Stimulated activated CD8-positive, alpha-beta memory T cell treated with anti-CD3 and anti-CD28 coated beads, Interleukin-7, amount 100 ng/mL, for 4 hours (primary cell): ENCODE measurements at places on chromosomes 16 and 17.
A peak's percentile ranks its signal among the peaks of the same experiment; 100 is the strongest.

DNA sequence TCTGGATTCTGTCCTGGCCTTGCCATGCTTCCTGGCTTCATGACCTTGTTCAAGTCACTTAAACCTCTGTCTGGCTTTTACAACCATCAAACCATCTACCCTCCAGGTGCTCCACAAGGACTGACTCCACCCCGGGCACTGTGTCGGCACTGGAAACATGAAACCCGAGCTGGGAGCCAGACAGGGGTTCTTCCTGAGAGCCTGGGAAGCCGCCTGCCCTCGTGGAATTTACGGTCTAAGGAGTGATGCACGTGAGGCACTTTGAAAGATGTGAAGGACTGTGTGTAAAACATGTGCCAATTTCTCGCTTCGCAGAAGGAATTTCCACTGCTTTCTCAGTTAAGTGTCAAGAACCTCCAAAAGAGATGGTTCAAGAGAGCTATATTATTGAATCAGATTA lies 11.6 kb downstream of the CDK5R1 start:
- no peak for DNase-seq

- no peak for DNase-seq
Measured at GRCh38 chr17:39820541-39820940, 43.6 kb downstream of the IKZF3 start.

- DNase-seq: no peak
Measured at GRCh38 chr16:10883004-10883403, 6.0 kb downstream of the CIITA start.

- no peak for DNase-seq
Measured at GRCh38 chr16:4110065-4110464, 6.2 kb downstream of the ADCY9 start.

DNA sequence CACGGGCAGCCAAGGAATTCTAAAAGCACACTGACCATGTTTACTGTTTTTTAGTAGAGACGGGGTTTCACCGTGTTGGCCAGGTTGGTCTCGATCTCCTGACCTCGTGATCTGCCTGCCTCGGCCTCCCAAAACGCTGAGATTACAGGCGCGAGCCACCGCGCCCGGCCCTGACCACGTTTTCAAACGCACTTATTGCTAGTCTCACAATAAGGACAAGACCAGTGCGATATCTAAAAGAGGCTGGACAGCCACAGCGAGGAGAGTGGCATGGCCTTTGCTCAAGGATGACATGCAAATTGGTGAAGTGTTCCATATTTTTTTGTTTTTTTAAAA lies 35.0 kb upstream of the CLEC18B start:
- no peak for DNase-seq

DNA sequence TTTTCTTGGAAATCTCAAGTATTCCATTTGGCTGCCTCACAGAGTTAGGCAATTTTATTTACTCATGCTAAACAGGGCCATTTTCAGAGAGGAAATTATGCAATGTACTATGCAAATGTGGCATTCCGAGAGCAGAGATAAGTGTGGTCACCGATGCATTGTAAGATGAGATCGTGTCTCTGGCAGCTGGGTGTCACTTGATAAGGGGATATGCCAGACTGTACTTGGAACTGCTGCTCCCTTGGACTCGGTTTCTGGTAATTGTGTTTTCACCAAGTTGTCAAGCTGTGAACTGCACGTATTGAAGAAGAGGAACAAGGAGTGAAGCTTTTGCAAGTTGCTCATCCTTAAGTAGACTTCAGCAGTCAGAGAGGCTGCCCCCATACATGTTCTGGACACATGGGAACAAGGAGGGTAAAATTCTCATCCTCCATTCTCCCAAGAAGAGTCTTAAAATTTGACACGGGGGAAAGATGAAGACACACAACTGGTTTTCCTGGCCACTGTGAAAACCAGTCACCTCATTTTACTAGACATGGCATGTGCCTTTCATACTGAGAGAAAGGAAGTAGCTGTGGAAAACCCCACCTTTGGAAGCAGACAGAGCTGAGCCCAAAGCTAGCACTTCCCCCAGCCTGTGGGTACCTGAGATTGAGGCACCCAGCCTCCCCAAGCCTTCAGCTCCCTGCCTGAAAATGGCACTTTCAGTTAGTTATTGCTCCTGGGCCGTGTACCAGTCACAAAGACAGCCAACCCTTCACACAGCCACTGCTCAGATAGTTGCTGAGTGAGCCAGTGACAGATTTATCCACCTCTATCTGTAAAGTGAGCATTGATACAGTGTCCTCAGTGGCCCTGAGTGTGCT lies 150.7 kb downstream of the SOCS1 start:
- peak; percentile 19 for DNase-seq

GRCh38 chr17:79159926-79160325 lies 85.3 kb downstream of the ENGASE start:
- no peak for DNase-seq

DNA sequence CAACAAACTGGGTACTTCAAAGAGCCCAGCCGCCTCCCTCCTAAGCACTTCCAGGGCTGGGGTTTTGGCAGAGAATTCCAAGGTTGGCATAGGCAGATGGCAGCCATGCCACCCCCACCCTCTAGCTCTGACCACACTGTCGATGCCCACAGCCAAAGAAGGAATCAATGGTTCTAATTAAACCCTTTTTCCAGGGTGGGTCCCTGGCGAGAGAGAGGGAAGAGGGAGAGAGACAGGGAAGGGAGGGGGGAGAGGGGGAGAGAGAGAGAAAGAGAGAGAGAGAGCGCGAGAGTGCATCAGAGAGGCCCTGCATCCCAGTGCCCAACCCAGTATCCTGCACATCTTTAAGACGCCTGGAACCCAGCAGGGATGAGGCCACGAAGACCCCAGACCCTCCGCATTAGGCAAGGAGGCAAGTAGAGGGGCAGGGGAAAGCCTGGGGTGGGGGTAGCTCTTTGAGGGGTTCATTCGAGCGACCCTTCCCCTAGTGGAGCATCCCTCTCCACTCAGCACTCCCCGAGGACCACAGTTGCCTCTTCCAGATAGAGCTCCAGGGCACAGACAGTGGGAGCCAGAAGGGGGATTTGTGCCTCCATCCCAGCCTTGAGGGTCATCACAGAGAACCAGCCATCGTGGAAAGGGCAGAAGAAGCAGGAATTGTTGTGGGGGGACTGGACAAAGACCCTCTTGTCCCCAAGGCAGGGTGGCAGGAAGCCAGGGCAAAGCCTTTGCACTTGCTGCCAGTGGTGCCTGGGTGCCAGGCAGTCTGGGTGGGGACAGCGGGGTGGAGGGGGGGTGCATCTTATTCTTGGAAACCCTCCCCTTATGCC lies 2.6 kb downstream of the SRCIN1 start:
- DNase-seq: no peak

DNA sequence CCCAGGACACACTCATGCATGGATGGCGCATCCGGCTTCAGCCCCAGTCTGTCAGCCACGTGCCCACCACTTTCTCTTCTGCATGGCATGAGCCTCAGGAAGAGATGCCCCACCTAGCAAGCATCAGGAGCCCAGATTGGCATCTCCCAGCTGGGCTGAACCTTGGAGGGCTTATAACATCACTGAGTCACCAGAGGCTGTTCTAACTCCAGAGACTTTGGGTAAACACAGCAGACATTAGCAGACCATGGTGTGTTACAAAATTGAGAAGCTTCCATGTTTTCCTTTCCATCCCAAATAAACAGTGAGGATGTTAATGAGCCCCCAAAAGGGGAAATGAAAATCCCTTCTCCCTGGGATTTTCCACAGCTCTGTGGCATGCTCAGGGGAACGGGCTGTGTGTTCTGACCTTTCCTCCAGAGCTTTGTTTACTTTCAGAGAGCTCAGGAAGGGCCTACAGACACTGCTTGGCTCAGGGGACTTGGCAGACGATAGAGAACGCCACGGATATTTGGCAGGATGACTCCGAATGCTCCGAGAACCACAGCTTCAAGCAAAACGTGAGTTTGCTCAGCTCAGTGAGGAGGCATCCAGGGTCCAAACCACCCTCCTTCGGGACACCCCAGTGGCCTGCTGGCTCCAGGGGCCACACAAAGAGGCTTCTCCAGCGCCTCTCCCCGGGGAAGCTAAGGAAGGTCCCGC lies 16.5 kb downstream of the GLP2R start:
- DNase-seq: no peak

- no peak for DNase-seq
Measured at GRCh38 chr16:4241928-4242283, at the start of gene SRL. TSS of gene SRL (minus strand) at chr16:4242080. CDS start at chr16:4242067, 13 bp downstream.

- DNase-seq: no peak
Measured at GRCh38 chr16:426115-426905, 861 bp downstream of the RAB11FIP3 start.

DNA sequence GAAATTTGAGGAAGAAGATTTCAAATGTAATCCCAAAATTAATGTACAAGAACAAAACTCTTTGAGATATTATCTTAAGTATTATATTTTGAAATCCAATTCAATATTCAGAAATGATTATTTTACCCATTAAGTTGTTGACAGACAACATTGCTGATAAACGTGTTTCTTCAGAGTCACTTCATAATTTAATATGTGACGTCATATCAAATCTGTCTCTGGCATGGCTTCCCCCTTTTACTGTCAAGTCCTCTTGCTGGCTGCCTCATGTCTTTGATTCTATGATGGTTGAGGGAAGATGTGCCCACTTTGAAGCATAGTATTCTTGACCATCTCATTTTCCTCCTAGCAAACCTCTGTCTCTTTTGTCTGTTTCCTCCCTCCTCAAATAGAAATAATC lies 1257.1 kb upstream of the GOT2 start:
- no peak for DNase-seq

GRCh38 chr16:381789-382717 lies at the start of gene PGAP6:
TSS of gene PGAP6 (minus strand) at chr16:381978. CDS start at chr16:381821, 157 bp downstream.
- DNase-seq: no peak

DNA sequence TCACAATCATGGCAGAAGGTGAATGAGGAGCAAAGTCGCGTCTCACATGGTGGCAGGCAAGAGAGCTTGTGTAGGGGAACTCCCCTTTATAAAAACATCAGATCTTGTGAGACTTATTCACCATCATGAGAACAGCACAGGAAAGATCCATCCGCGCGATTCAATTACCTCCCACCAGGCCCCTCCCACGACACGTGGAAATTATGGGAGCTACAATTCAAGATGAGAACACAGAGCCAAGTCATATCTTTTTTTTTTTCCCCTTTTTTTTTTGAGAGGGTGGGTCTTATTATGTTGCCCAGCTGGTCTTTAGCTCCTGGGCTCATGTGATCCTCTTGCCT lies 60.0 kb downstream of the RPTOR start:
- no peak for DNase-seq

DNA sequence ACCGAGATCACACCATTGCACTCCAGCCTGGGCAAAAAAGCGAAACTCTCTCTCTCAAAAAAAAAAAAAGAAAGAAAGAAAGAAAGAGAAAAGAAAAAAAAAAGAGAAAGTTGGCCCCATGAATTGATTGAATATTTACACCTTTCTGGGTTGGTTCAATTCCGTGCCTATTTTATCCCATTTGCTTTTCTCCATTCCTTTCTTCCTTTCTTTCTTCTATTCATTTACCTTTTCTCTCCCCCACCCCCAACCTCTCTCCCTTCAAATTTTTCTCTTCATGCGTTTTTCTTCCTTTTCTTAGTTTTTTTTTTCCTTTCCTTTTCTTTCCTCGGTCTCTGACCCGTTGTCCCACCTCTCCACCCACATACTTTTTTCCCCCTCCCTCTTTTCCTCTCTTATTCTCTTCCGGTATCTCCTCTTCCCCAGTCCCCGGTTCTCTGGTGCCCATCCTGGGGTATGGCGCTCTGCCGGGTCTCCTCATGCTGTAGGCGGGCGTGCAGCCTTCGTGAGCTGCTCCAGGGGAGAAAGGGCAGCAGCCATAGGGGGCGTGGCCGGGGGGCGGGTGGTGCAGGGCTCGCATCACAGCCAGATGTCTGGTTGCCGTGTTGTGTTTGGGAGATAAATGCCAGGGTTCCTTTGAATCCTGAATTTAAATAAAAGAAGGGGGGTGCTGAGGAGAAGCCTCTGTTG lies 5.3 kb upstream of the COL1A1 start:
- DNase-seq: no peak

DNA sequence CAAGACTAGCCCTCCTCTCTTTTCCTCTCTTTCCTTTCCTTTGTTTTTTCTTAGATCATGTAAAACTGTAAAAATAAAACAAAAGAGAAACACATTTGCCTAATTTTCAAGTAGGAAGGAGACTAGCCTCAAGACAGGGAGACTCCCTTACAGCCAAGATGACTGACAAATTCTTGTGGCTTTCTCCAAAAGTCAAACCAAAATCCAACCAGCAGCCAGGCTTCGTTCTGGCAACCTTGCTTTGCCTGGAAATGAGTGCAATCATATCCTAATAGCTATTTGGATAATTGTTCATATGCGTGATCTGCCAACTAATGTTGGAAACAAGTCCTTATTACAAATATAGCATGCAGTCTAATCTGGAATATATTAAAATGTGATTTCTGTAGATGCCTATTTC lies 868.9 kb upstream of the SOX9 start:
- no peak for DNase-seq

GRCh38 chr17:39002991-39003715 lies 36.0 kb upstream of the FBXO47 start:
- peak; percentile 12 for DNase-seq

DNA sequence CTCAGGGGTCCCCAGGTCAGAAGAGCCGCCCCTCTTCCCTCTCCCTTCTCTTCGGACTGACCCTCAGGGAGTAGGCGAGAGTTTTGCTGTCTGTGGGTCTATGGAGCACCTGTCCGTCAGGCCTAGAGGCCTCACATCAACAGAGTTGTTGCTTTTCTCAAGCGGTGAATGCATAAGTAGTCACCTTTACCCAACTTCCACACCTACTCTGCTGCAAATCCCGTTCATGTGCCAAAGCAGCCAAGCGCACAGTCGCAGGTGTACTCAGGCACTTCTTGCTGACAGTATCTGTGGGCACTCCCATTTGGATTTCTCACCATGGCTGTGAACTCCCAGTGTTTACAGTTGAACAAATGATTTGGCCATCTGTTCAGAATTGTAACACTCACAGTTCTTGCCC lies 4.0 kb upstream of the FA2H start:
- DNase-seq: no peak

DNA sequence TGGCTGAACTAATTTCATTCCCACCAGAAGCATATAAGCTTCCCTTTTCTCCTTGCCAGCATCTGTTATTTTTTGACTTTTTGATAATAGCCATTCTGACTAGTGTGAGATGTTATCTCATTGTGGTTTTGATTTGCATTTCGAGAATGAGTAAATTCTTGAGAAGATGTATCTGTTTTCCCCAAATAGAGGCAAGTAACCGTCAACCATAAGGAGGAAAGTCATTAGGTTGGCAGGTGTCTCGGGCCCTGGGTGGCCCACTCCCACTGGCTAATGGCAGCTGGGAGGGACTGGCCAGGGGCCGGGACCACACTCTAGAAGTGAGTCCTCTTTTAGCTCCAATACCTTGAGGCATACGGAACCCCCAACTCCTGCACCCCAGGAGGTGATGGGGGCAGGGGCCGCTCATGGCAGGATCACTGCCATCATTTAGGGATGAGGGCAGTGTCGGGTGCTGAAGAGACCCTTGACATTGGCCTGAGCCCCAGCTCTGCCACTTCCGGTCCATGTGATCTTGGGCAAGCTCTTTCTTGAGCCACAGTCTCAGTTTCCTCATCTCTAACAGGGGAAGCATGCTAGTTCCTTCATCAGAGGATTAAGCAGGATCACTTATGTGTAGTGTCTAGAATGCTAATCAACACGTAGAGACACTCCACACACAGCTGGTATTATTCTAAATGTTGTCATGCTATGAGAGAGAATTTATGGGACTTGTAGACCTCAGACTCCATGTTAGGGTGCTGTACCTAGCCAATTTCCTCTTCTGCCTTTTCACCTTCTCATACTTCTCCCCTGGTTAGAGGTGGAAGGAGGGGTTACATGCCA lies 44.3 kb downstream of the RGS9 start:
- no peak for DNase-seq

- DNase-seq: no peak
Measured at GRCh38 chr16:85883813-85884212, 15.1 kb upstream of the IRF8 start.

- DNase-seq: peak; percentile 58
Measured at GRCh38 chr17:42536048-42536371, at the start of gene NAGLU. TSS of gene NAGLU (plus strand) at chr17:42536241. CDS start at chr17:42536273, 32 bp downstream.

- DNase-seq: no peak
Measured at GRCh38 chr17:77968788-77969187, 10.3 kb downstream of the TNRC6C start.
